Activated CD8-positive, alpha-beta memory T cell treated with anti-CD3 and anti-CD28 coated beads for 48 hours (primary cell): ENCODE measurements at places on chromosomes 5 and 9.

- no peak for DNase-seq
Measured at GRCh38 chr5:151388960-151389359, 41.6 kb upstream of the SLC36A2 start.

- no peak for DNase-seq
Measured at GRCh38 chr9:4220346-4220745, 79.5 kb downstream of the GLIS3 start.

GRCh38 chr9:117232281-117232680, 182.6 kb downstream of the ASTN2 start:
- no peak for DNase-seq

- no peak for DNase-seq
Measured at GRCh38 chr9:89926167-89926566, 321.4 kb downstream of the GADD45G start.

DNA sequence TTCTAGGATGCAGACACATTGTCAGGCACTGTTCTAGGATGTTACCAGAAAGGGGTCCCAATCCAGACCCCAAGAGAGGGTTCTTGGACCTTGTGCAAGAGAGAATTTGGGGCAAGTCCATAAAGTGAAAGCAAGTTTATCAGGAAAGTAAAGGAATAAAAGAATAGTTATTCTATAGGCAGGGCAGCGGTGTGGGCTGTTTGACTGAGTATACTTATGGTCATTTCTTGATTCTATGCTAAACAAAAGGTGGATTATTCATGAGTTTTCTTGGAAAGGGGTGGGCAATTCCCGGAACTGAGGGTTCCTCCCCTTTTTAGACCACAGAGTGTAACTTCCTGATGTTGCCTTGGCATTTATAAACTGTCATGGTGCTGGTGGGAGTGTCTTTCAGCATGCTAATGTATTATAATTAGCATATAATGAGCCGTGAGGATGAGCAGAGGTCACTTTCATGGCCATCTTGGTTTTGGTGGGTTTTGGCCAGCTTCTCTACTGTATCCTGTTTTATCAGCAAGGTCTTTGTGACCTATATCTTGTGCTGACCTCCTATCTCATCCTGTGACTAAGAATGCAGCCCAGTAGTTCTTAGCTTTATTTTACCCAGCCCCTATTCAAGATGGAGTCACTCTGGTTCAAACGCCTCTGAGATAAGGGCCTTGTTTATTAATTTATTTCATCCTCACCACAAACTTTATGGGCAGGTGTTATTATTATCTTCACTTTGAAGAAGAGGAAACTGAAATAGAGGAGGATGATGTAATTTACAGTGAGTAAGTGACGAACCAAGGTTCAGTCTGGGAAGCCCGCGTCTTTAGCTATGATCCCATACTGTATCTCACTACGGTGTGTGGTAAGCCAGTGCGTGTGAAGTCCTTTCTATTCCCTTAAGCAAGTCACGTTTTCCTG, 186.0 kb upstream of the KLF4 start:
- DNase-seq = no peak

DNA sequence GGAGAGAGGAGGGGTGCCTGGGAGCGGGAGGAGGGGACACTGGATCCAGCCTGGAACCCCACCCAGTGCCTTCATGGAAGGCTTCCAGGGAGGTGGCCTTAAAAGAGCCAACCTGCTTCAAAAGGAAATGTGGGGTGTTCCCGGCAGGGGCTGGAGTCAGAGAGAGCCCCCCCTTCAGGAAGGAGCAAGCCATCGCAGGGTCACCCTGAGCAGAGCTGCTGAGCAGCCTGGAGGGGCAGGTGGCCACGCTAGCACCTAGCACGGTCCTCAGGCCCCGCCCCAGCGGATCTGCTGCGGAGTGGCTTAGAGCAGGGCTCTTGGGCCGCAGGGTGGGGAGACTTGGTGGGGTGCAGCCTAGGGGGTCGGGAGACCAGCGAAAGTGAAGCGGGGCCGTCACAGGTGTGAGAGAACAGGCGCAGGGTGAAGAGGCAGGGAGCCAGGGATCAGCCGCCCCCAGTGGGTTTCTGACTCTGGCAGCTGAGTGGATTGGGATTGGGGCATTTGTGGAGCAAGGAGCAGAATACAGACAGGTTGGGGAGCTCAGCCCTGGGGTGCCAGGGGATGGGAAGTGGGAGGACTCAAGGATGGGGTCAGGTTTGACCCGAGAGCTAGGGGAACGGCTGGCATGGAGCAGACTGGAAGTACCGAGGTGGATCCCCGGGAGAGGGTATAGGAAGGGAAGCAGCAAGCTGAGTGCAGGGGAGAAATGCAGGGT, 1.5 kb downstream of the LCN2 start:
- DNase-seq = no peak

DNA sequence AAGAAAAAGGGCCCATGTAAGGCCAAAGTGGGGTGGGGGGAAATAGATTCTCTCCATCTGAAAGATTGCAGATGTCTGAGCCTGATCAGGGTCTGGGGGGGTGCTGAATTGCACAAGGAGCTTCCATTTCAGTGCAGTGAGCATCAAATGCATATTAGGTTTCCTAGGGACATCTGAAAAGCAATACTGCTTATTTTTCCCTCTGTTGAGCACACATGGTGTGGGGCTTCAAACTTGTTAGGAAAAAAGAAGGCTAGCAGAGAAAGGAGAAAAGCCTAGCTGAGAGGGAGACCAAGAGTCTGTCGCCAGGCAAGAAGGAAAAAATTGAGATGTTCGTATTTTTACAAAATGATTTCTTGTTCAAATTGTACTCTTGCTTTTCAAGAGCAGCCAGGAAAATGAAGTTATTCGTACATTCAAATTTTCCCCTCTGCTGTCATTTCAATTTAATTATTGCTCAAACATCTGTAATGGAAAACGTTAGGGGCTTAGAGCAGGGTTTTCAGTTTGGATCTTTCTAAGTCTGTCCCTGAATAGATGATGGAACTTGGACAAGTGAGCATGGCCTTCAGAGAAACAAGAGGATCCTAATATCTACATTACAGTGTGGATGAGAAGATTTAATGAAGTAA, 191.9 kb upstream of the GAS1 start:
- DNase-seq = no peak

DNA sequence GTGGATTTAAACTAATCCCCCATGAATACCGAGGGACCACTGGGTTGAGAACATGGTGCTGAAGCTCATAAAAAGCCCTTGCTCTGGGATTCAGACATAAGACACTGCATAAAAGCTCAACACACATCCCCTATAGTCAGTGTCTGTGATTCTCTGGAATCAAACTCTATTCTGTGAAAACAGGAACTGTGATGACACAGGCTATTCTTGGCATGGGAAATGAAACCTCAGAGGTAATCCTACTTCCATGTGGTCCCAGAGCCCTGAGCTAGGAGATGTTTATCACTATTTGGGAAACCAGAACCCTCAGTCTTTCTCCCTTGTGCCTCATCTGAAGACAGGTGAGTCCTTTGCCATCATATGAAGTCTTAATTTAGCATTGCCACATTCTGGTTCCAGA, 135.4 kb upstream of the PRSS3 start:
- DNase-seq = no peak

GRCh38 chr5:158514986-158515359, 584.7 kb downstream of the EBF1 start:
- DNase-seq = no peak

DNA sequence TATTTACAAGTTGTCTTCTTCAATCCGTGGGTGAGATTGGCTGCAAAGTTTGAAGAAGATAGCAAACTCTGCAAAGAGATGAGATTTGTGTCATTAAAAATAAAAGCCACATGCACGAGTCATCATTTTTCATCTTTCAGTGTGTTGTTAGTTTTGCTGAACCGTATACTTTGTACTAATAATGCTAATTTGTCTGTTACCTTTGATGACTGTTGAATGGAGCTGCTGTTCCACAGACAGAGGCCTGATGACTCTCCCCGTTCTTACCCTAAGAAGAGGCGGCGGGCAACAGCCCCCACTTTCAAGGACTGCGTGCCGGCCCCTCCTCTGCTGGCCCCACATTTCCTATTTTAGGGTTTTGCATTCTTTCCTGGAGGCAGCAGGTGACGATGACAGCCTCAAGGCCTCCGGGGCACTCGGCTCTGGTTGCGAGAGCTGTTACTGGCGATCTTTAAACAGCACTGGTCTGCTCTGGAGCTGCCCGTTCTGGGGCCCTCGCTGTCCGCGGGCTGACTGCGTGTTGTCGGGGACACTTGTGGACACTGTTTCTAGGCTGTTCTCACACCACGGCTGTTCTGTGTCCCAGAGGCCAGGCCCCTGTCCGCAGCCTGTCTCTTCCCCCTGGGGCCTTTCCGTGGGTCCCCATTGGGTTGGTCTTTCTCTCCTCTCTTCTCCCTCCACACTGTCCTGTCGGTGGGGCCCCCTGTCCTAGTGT, 35.1 kb downstream of the NDUFS6 start:
- no peak for DNase-seq

DNA sequence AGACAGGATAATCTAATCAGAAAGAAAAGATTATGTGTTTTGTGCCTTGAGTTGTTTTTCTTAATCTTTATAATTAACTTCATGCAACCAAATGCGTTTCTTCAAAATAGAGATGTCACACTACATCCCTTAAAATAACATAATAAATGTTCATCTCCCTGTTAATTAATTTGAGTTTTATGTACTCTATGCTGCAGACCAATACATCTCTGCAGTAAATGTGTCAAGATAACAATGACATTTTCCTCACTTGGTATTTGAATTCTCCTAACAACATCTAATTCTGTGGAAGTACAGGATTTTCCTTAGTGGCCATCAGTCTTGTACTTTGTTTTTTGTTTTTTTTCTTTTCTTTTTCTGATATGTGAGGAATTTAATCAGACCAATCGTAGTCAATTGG, 279.2 kb upstream of the TYRP1 start:
- no peak for DNase-seq

- peak; percentile 36 for DNase-seq
Measured at GRCh38 chr9:33446240-33446945, 1.0 kb downstream of the AQP3 start.

GRCh38 chr9:6937209-6937608, 179.4 kb downstream of the KDM4C start:
- DNase-seq = no peak

- DNase-seq = no peak
Measured at GRCh38 chr9:69044240-69045219, 9.0 kb downstream of the FXN start.

GRCh38 chr5:64952951-64953673, 184.4 kb downstream of the CWC27 start:
- DNase-seq = no peak

DNA sequence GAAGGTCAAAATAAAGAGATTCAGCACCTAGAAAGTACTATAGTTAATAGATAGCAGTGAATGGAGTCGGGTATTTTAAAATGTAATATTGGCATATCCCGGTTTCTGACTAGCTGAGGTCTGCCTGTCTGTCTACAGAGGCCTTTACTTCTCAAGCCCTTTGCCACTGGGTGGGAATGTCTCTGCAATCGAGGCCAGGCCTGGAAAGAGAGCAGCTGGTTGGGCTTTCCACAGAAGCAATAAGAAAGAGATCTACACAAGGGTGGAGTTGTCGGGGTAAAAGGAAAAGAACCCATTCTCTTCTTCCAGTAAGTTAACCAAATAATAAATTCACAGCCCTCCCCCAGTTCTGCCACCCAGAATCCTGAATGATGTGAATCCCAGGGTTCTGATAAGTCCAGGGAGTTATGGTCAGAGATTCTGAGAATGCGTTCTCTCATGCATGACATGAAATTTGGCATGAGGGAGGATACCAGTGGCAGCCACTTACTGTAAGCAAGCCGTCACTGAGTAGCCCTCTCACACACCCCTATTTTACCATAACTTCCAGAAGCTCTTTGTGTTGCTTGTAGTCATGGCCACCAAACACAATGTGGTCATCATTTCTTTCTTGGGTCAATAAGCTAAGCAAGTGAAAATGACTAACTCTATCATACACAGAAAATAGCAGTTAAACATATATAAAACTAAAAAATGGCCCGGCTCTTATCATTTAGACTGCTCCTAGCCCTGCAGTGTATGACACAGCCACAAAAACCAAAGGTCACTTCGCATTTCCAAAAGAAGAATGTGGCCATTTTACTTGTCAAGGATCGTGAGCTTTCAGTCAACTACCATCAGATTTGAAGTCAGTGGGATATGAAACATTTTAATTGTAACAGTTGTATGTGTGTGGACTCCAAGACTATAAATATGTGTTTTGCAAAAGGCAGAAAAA, 185.0 kb downstream of the GLIS3 start:
- no peak for DNase-seq

DNA sequence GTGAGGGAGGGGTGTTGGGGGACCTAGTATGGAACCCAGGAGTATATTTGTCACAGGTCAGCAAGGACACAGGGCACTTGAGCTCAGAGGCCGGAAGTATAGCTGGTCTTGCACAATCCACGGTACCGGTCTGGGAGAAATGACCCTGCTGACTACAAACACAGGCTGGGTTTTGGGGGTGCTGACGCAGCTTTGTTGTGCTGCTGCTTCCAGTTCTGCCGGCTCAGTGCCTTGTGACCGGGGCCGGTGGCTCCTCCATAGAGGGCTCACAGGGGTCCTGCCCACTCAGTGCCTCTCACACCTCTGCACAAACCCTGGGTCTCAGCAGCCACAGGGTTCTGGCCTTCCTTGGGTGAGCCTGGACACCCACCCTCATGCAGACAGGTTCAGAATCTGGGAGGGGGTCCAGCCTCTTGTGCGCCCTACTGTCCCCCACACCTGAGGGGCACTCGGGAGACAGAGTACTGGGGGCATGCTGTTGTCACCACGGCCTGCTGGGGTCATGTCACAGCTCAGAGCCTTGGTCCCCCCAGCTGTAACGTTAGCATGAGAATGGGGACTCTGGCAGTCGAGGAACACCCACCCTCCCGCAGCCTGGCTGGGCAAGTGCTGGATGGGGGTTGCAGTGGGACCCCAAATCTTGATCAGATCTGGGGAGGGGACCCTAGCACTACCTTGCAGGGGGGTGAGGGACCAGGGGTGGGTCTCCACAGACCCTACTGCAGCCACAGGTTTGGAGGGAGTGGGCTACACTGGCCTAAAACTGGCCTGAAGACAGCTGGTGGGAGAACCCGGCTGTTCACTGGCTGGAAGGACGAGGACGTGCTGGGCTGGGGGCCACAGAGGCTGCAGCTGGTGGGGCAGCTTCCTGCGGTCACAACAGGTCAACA, 17.7 kb downstream of the NINJ1 start:
- no peak for DNase-seq

DNA sequence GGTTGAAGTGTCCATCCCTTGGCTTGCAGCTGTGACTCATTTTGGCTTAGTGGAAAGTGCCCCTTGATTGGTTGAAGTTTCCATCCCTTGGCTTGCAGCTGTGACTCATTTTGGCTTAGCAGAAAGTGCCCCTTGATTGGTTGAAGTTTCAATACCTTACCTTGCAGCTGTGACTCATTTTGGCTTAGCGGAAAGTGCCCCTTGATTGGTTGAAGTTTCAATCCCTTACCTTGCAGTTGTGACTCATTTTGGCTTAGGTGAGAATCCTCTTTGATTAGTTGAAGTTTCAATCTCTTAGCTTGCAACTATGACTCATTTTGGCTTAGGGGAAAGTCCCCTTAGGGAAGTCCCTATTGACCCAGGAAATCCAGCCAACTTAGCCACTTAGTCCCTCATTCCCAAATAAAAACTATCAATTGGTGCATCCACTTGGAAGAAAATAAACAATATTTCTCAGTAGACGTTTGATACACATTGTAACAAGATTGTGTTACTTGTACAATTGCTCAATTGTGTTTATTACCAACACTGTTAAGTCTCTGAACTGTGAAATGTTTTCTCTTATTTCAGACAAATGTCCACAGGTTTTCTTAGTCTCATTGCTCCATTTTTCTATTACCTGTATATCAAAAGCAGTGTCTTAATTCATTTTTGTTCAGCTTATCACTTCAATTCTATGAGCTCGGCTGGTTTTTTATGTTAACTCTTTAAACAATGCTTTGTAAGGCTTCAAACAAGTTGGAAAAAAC, 2308.8 kb upstream of the ACO1 start:
- peak; percentile 8 for DNase-seq

- DNase-seq = no peak
Measured at GRCh38 chr9:127586096-127586495, 26.0 kb upstream of the STXBP1 start.

GRCh38 chr5:160071516-160071915, 47.7 kb downstream of the PWWP2A start:
- no peak for DNase-seq
